ENCODE measurements at places on chromosomes 3 and 15.

GRCh38 chr3:183924956-183925355 is 40.3 kb upstream of the PARL start:
- no peak for DNase-seq

DNA sequence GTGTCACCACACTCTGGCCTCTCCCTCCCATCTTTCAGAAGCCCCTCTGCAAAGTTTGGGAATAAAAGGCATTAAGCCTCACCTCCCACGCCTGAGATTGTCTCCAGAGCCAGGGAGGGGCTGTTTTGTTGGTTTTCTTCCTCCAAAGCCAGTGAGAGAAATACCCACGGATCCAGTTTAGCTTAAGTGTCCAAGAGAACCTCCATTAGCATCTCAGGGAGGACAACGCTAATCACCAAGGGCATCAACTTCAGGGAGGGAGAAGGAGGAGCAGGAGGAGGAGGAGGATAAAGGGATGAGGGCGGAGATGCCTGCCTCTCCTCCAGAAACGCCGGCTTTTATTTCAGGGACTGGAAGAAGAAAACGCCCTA is 101.6 kb downstream of the SRGAP3 start:
- DNase-seq: no peak

DNA sequence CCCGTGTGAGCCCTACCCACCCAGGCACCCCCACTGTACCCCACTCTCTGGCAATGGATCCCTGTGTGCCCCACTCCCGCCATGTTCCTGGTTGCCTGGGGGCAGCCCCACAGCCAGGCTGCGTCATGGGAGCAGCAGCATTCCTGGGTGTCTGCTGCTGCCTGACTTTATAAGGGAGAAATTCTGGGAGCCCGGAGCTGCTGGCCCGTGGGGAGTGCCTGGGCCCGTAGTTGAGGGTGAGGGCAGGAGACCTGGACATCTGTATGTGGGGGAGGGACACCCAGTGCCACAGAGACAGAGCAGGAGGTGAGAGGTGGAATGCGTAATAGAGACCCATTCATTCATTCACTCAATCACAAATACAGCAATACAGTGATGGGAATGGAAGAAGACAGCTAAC is 15.1 kb downstream of the CSPG4 start:
- no peak for DNase-seq

DNA sequence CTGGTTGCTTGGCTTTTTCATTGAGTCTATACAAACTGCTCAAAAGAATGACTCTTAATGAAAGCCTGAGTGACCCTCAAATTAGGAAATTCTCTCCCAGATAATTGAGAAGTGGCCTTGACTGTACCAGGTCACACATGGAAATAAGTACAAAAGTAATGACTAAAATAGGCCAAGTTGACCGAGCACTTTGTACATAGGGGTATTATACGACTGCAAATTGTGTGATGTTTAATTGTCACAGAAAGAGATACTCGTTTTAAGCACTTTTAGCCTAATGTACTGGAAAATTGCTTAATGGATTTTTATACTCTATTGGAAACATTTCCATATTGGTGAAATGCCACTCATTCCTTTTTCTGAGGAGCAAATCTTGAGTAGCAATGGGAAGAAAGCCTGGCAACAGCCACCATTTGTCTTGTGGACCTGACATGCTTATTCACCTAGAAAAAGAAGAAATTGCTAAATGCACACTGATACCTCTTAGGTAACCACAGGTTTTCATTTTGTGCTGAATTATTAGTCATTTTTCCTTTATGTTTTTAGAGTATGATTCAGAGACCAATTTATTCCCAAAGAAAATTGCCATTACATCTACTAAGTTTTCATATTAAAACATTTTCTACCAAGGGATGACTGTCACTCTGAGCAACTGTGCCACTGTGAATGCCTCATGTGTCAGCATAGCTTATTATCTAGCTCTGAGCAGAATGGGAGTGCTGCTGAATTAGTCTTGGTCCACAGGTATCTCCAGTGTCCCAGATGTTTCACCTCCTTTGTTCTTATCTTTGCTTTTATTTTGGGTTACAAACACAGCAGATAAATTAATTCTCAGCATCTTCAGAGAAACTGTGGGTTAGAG is 8.9 kb upstream of the PXK start:
- DNase-seq: no peak

GRCh38 chr3:47380026-47380600 is 708 bp upstream of the PTPN23 start:
- DNase-seq: no peak

- DNase-seq: no peak
Observed at GRCh38 chr15:61038387-61038786, 190.7 kb downstream of the RORA start.

DNA sequence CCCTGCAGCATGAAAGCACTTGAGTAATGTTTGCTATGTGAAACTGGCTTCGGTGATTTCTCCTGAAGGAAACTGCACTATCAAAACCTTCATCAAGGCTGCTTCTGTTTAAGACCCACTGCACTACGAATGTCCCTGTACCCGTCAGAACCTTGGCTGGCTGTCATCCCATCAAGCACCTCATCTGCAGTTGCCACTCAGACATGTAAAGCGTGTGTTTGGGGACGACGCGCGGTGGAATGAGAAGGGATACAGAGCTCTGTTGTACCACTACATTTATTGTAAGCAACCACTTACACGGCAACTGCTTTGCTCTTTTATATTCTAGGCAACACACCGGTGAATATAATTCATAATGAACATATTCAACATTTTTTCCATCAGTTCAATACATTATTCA is 147.6 kb downstream of the TIGIT start:
- no peak for DNase-seq

DNA sequence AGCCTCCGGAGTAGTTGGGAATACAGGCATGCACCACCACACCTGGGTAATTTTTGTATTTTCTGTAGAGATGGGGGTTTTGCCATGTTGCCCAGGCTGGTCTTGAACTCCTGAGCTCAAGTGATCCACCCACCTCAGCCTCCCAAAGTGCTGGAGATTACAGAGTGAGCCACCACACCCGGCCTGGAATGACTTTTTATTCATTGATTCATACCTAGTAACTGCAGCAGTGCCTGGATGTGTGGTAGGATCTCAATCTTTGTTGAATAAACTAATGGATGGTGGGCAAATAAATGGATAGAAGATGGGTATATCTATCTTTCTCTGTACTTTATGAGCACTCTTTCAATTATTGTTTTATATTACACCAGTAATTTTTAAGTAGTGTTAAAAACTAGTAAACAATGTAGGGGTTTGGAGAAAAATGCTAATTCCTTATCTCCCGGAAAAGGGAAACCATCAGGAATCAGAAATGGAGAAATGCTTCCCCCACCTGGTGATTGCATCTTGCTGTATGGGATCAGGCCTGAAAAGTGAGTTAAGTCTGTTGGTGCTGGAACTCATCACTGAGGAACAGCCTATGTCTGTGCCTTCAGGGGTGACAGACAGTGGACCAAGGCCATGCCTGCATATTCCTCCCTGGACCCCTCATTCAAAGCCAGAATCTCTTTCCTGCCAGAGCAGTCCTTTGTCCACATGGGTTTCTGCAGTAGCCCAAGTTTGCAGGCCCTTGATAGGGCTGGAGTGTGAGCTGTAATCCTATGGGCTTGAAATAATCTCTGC is 161.0 kb upstream of the CTDSPL start:
- no peak for DNase-seq

- DNase-seq: no peak
Observed at GRCh38 chr15:100043692-100044091, 298.1 kb downstream of the ADAMTS17 start.

- no peak for DNase-seq
Observed at GRCh38 chr3:32438596-32439344, 47.1 kb downstream of the CMTM7 start.

DNA sequence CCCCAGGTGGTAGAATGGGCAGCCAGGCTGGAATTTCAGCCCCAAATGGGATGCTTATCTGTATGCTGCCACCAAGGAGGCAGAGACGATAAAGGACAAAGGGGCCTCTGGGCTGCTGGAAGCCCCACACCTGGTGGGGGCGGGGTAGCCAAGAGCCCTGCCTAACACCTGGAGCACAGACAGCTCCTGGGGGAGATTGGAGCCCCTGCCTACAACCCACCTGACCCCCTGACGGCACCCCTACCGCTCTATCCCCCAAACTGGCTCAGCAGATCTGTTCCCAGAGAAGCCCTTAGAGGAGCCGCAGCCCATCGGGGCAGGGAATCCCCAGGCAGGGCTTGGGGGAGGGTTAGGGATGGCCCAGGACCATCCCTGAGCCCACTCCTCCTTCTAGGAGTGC is 15.8 kb upstream of the SEMA3F start:
- no peak for DNase-seq

DNA sequence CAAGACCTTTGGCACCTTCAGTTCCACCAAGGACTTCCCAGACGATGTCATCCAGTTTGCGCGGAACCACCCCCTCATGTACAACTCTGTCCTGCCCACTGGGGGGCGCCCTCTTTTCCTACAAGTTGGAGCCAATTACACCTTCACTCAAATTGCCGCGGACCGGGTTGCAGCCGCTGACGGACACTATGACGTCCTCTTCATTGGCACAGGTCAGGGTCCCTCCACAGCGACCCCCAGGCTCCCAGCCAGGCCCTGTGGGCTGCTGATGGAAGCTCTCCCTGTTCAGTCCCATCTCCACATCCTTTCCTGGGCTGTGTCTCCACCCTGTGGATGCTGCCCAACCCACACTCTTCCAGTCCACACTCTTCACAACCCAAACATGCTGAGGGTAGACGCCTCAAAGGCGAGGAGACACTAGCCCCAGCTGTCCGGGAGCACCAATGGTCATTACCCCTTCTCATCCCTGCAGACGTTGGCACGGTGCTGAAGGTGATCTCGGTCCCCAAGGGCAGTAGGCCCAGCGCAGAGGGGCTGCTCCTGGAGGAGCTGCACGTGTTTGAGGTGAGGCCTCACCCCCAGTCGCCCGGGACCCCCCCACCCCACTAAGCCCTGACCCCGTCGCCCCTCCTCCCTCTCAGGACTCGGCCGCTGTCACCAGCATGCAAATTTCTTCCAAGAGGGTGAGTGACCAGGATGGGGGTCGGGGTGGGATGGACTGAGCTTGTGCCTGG is 4.3 kb upstream of the LSMEM2 start:
- DNase-seq: peak; percentile 65

DNA sequence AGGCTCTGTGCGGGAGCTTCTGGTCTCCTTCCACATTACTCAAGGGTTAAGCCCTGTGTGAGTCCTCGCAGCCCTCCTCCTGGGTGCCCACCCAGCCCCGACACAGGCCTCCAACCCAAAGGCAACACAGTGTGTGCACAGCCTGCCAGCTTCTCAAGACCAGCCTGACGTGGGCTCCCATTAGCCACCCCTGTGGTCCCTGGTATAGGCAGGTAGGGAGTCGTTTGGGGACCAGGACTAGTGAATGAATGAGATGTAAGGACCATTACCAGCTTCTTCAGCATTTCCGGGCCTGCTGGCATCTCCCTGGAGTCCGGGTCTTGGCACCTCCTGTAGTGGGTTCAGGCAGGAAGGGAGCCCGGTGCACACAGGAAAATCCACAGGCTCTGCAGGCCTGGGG is 20.2 kb upstream of the PLXNA1 start:
- no peak for DNase-seq

- DNase-seq: peak; percentile 46
Observed at GRCh38 chr3:152268555-152269055, at the start of gene MBNL1. Gene MBNL1, plus strand, starts transcription at chr3:152268929. Its CDS starts 31,265 bp downstream, at chr3:152300194.

DNA sequence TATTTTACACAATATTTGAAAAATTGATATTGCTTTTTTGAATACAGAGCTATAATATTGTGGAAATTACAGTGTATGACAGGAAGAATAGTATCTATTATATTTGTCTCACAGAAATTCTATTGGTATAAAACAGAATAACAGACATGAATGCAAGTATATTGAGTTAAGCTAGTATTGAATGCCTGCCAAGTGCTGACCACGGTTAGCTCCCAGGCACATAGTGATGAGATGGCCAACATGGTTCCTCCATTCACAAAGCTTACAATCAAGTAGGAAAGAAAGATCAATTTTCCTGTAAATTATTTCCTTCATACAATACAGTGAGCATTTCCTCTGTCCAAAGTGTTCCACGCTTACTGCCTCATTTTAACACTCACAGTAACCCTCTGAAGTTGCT is 67.6 kb downstream of the TP63 start:
- no peak for DNase-seq

- no peak for DNase-seq
Observed at GRCh38 chr15:59838900-59839299, 149.8 kb upstream of the BNIP2 start.

- DNase-seq: no peak
Observed at GRCh38 chr15:72227192-72227586, 3.8 kb downstream of the PKM start.

- DNase-seq: no peak
Observed at GRCh38 chr3:102662498-102662772, 227.6 kb downstream of the ZPLD1 start.
